Effector memory CD8-positive, alpha-beta T cell (primary cell): ENCODE measurements at places on chromosomes 1 and 21.

DNA sequence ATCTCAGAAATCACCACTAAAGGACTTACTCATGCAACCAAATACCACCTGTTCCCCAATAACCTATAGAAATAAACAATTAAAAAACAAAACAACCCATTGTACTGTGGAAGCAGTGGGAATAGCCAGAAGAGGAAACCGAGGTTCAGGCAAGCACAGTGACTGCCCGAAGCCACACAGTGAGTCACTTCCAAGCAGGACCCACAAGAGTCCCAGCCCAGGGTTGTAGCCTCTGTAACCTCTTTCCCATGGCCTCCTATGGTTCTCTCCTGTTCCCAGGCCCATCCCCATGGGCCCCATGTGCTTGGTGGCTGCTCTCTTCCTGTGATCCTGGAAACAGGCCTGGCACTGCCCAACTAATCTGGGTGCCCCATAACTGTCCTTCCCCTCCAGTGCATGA is 29.0 kb upstream of the HTR1D start:
- no peak for DNase-seq

GRCh38 chr1:246176126-246177024 is 330.7 kb downstream of the SMYD3 start:
- no peak for DNase-seq

DNA sequence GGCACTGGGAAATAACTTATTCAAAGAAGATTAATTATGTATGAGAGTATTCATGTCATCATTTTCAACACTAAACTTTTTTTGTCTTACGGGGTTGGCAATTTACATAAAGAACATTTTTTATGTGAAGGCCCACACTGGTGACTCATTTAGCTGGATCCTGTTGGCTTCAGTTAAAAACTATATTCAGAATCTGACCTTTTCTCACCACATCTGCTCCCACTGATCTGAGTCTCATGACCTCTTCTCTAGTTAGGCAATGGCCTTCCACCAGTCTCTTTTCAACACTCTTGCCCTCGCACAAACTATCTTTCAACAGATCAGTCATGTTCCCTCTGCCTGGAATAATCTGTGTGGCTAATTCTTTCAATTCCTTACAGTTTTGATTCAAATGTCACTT is 53.4 kb downstream of the TMPRSS15 start:
- DNase-seq = no peak

DNA sequence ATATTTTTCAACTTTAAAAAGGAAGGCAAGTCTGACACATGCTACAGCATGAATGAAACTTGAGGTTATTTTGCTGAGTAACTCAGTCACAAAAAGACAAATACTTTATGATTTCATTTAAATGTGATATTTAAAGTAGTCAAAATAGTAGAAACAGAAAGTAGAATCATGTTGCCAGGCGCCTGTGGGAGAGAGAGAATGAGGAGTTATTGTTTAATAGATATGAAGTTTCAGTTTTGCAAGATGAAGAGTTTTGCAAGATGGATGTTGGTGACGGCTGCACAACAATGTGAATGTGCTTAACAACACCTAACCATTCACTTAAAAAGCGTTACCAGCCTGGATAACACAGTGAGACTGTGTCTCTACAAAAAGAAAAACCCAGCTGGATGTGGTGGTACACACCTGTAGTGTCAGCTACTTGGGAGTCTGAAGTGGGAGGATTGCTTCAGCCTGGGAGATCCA is 20.7 kb upstream of the ATP1A1 start:
- no peak for DNase-seq

GRCh38 chr1:5009376-5010065 is 355.1 kb downstream of the AJAP1 start:
- no peak for DNase-seq

GRCh38 chr1:34066981-34067603 is 97.9 kb downstream of the CSMD2 start:
- no peak for DNase-seq

DNA sequence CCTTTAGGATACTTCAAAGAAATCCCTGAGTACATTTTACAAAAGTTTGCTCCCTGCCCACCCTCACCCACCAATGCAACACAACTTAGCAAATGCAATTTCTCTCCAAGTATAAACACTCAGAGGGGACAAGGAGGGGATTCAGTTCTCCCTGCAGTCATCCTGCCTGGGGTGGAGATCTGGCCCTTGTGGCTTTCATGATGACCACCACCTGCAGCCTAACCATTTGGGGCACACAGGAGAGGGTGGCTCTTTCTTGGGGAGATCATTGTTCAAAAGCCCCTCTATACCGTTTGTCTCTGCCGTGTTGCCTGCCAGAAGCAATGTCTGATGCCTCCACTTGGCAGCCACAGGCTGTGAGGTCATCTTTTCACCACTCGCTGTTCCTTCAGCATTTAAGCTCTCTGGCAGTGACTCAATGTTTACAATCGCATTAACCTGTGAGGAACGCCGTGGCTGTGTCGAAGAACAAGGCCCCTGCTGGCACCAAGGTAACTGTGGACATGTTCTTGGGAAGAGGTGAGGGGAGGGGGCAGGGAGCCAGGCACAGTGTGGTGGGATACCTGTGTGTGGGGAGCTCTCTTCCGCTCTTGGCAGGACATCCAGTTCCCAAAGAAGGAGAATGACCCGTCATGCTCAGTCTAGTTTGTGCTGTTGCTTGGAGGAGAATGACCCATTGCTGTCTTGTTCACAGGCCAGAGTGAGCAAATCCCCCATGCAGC is 103.9 kb upstream of the DUSP10 start:
- DNase-seq = no peak

DNA sequence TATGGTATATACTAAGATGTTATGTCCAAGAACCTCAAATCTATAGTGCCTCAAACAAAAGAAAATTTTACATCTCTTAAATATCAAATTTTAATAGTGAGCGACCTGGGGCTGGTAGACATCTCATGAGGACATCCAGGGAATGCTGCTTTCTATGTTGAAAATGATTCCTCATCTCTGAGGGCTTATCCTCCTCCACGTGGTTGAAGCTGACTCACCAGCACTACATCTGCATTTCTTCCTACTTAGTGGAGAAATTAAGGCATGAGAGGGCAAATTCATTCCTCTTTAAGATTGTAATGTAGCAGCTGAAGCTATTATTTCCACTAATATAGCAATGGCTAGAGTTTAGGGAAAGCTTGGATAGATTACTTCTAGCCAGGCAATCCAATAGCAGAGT is 529.5 kb downstream of the COL11A1 start:
- DNase-seq = no peak

DNA sequence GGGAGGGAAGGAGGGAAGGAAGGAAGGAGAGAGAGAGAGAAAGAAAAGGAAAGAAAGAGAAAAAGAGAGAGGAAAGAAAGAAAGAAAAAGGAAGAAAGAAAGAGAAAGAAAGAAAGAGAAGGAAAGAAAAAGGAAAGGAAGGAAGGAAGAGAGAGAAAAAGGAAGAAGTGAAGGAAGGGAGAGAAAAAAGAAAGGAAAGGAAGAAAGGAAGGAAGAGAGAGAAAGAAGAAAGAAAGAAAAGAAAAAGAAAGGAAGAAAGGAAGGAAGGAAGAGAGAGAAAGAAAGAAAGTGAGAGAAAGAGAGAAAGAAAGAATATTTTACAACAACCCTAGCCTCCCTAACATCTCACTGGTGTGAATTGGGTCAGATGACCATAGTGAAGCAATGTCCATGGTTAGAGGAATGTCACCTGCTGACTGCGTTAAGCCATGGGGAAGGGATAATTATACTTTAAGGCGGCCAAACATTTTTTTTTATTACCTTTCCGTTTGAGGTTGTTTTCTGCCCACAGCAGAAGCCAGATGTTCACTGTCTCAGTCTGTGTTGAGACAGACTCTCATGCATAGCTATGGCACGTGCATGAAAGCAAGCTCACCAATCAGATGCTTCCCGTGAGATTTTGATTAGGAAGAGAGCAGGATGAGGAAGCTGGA is 76.4 kb downstream of the SNRPE start:
- no peak for DNase-seq

DNA sequence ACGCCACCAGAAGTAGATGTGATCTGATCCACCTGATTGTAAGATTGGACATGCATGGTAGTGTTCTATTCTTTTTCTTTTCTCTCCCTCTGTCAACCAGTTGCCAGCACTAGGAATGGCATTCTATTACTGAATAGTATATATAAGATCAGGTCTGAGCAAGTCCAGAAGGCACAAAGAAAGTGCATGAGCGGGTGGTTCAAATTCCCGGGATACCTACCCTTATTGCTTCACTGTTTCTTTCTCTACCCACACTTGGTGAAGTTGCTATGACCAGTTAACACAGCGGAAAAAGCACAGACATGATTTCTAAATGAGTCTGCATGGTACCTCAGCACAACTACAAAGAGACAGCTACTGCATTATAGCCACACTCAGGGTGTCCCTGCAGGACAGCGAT is 64.0 kb downstream of the SLC9A1 start:
- DNase-seq = no peak

DNA sequence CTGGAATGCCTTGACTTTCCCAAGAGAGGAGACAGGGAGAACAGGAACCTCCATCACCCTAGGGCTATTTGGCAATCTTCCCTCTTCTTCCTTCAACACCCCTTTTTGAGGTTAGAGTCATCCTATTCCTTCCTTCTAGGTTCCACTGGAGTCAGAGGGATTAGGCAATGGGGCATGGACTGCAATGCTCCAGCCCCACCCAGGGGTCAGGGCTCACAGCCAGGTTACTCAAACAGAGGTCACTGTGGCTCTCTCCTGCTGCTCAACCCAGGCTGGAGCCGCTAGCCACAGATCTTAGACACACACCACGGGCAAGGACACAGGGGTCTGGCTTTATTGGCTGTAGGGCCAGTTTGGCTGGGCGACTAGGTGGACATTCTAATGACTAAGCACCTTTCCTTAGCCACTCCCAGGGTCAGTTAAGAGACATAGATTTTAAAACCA is 145.5 kb upstream of the NRIP1 start:
- no peak for DNase-seq

DNA sequence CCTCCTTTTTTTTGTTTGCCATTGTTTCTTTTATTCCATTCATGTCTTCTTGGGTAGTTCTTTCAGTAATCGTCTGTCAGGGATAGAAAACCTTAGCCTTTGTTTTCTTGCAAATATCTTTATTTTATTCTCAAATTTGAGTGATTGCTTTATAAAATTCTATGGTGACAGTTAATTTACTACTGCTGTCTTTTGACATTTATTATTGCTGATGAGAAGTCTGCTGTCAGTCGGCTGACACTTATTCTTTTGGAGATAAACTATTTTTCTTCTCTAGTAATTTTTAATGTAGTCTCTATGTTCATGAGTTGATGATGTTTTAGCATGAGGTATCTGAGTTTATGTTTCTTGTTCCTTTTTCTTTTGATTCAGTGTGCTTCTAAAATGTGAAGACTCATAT is 983.8 kb downstream of the TTLL7 start:
- DNase-seq = no peak

DNA sequence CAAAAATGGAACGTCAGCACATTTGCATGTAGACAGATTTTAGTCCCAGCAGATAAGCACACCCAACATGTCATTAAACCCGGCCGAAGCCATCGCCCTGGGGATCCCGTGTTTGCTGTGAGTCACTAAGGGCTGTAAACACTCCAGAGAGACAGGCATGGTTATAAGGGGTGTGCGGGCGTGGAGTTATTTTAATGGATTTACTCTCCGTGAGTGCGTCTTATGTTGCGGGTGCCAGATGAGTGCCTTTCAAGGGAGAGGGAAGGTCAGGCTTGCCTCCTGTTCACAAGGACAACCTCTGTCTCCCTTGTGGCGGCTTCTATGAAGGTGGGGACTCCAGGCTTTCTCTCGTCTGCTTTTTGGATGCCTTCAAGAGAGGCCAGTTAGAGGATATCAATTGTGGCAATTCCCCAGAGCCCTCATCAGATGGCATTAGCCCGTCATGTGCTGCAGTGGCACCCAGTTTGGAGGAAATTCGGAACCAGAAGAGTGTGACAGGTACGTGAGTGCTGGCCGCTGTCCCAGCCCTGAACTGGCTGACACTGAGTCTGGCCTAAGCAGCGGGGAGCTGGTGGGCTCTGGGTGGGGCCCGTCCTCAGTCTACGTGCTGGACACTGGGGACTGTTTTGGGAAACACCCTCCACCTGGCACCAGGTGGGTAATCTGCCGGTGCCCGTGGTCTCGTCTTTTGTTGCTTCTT is 223.8 kb upstream of the TMEM51 start:
- no peak for DNase-seq

- no peak for DNase-seq
Observed at GRCh38 chr1:66412704-66413103, 121.2 kb upstream of the SGIP1 start.

GRCh38 chr1:7339953-7340352 is 431.1 kb upstream of the VAMP3 start:
- no peak for DNase-seq

- DNase-seq = no peak
Observed at GRCh38 chr1:98793136-98793535, 131.6 kb downstream of the SNX7 start.

GRCh38 chr1:220564216-220564615 is 36.3 kb downstream of the MARK1 start:
- no peak for DNase-seq

- no peak for DNase-seq
Observed at GRCh38 chr1:41448821-41449220, 35.7 kb downstream of the EDN2 start.

- DNase-seq = no peak
Observed at GRCh38 chr1:14519976-14520375, 78.5 kb upstream of the KAZN start.

- DNase-seq = no peak
Observed at GRCh38 chr1:162756523-162756922, 34.0 kb upstream of the HSD17B7 start.

GRCh38 chr1:75014250-75014649 is 119.9 kb upstream of the LHX8 start:
- DNase-seq = no peak

DNA sequence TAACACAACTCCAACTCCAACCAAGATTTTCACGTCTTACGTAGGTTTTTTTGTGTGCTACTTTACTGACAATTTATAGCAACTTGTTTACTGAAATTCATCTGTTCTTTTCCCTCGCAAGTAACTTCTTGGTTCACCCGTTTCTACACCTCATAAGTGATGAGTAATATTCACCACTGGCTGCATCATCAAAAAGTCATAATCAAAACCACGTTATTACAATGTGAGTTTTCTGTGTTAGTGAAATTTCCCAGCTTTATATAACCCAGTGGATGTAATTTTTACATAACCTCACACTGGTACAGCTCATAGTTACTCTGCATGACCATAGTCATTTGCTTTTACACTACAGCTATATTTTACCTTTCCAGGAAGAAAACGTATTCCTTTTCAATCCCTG is 401.1 kb upstream of the LYPLAL1 start:
- DNase-seq = no peak

DNA sequence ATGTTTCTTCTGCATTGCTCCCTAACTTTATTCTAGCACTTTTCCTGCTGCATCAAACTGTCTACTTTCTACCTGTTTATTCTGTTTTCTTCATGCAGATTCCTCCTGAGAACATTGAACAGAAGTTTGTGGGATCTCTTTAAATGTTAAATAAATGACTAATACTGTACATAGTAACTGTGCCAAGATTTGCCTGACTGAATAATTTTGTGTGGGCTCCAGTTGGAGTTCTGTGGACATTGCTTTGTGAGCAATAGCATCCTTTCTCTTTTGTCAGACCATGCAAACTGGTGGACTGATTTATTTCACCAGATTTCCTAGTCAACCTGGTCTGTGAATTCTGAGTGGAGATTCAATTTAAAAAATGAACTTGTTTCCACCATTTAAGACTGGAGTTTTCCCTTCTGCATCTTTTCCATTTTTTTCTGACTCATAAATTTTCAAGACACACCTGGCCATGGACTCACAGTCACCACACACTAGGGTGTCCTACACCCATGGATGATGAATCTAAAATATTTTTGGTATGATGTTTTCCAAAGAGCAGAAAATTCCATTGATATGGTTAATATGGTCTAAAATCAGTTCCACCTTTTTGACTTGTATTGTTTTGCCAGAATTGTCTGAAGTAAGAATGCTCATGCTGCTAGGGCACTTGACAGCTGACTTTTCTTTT is 140.7 kb upstream of the SPAG17 start:
- DNase-seq = no peak
